ENCODE measurements at places on chromosomes 12 and 14.

GRCh38 chr14:53758141-53758540 is 198.5 kb downstream of the BMP4 start:
- no peak for DNase-seq
- H3K27me3 ChIP-seq: no peaks in the 10 kb centered on the region
- no peaks in the 10 kb centered on the region for H3K4me1 ChIP-seq
- H3K4me3 ChIP-seq: no peak overlapping the region
- H3K36me3 ChIP-seq: no peaks in the 10 kb centered on the region
- H3K27ac ChIP-seq: no peak overlapping the region

GRCh38 chr14:89746654-89747053 is 207.9 kb downstream of the EFCAB11 start:
- no peaks in the 10 kb centered on the region for H3K27me3 ChIP-seq
- H3K36me3 ChIP-seq: no peaks in the 10 kb centered on the region
- H3K4me1 ChIP-seq: no peaks in the 10 kb centered on the region
- H3K4me3 ChIP-seq: no peak overlapping the region
- DNase-seq: no peak
- no peak overlapping the region for H3K27ac ChIP-seq

- DNase-seq: peak; percentile 42
- H3K27ac ChIP-seq: peak overlapping the region; percentile 100
- peak overlapping the region; percentile 91 for H3K4me3 ChIP-seq
Observed at GRCh38 chr14:35405304-35405996, 901 bp upstream of the NFKBIA start.

DNA sequence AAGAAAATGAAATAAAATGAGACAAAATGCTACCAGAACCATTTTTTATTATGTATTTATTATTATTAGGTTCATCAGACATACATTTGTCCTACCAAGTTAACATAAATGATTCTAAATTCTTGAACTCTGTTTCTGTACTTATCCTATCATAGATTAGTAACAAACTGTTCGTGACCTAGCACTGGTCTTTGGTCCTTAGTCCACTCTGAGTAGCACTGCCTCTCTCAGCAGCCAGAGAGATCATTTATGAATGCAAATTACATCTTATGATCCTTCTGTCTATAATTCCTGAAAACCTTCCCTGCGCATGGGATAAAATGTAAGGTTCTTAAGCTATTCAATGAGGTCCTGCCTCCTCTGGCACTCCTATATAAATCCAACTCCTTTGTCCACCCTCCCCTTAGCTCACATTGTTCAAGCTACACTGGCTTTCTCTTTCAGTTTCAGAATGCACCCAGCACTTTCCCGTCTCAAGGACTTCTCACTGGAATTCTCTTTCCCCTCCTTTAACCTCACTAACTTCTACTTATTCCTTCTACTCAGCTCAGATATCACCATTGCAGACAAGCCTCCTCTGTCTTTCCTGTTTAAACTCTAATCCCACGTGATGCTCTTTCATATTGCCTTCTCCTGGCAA is 17.1 kb downstream of the PDZRN4 start:
- no peaks in the 10 kb centered on the region for H3K27me3 ChIP-seq
- H3K4me1 ChIP-seq: no peaks in the 10 kb centered on the region
- H3K27ac ChIP-seq: no peak overlapping the region
- H3K36me3 ChIP-seq: no peaks in the 10 kb centered on the region
- peak overlapping the region; percentile 37 for H3K4me3 ChIP-seq

DNA sequence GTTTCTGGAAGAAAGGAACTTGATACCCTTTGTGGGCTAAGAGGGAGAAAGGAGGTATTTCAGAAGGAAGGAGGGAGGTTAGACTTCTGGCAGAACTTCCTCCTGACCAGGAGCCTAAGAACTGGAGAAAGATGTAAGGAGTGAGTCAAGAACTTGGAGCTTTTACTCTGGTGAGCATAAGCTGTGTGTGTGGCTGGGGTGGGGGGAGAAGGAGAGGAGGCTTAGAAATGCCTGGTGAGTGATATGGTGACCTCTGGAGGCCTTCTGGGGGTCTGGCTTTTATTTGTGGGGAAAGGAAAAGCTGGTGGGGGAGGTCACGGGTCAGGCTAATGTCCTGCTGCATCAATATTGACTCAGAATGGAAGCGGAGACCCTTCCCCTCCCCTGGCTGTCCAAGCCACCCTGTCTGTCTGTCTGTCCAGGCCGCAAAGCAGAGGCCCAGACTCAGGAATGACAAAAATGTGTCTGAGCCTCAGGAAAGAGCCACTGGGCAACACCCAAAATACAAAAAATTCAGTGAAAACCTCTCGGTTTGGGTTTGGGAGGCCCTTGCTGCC is 4.8 kb downstream of the LRP1 start:
- H3K36me3 ChIP-seq: no peaks in the 10 kb centered on the region
- no peak overlapping the region for H3K4me3 ChIP-seq
- no peak for DNase-seq
- H3K27ac ChIP-seq: peak overlapping the region; percentile 99
- H3K4me1 ChIP-seq: peaks cover 17% of the 10 kb centered on the region
- H3K27me3 ChIP-seq: no peaks in the 10 kb centered on the region

- DNase-seq: no peak
- H3K36me3 ChIP-seq: no peaks in the 10 kb centered on the region
- H3K4me1 ChIP-seq: peaks cover 59% of the 10 kb centered on the region
- peak overlapping the region; percentile 97 for H3K27ac ChIP-seq
- H3K4me3 ChIP-seq: peak overlapping the region; percentile 94
Observed at GRCh38 chr14:55581342-55581771, 1.4 kb downstream of the KTN1 start.

DNA sequence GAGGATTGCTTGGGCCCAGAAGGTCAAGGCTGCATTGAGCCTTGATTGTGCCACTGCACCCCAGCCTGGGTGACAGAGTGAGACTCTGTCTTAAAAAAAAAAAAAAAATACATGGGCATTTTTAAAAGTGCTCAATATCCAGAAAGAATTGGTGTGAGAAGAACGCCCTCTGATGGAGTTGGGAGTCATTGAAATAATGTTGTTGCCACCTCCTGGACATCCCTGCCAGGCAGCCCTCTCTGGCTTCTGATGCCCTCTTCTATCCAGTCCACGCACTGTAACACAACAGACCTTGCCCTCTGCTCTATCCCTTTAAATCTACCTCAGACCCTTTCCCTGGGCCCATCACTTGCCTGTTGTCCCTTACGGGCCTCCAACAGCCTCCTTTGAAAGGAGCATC is 4.9 kb downstream of the PTGDR start:
- peaks cover 21% of the 10 kb centered on the region for H3K4me1 ChIP-seq
- no peak overlapping the region for H3K4me3 ChIP-seq
- DNase-seq: no peak
- no peaks in the 10 kb centered on the region for H3K36me3 ChIP-seq
- H3K27ac ChIP-seq: no peak overlapping the region
- no peaks in the 10 kb centered on the region for H3K27me3 ChIP-seq

GRCh38 chr12:106585521-106586277 is 2.9 kb downstream of the RFX4 start:
- no peak for DNase-seq
- H3K36me3 ChIP-seq: no peaks in the 10 kb centered on the region
- H3K4me3 ChIP-seq: peak overlapping the region; percentile 19

DNA sequence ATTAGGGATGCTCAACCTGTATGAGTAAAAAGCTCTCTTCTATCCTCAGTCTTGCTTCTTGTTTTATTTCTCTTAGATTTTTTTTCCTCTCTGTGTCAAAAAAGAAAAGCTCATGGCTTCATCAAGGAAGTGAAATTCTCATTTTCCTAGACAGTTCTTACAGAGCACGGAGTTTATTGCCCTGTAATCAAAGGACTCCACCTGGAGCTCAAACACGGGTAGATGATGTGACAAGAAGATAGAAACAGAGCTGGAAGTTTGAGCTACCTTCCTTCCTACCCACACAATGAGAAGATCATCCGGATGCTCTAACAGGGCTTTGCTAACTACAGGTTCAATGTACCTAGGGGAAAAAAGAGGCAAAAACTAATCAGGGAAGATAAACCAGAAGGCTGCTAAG is 564.8 kb downstream of the MED13L start:
- DNase-seq: no peak
- H3K4me3 ChIP-seq: no peak overlapping the region
- H3K36me3 ChIP-seq: no peaks in the 10 kb centered on the region
- H3K27me3 ChIP-seq: peaks cover 3% of the 10 kb centered on the region
- no peak overlapping the region for H3K27ac ChIP-seq

DNA sequence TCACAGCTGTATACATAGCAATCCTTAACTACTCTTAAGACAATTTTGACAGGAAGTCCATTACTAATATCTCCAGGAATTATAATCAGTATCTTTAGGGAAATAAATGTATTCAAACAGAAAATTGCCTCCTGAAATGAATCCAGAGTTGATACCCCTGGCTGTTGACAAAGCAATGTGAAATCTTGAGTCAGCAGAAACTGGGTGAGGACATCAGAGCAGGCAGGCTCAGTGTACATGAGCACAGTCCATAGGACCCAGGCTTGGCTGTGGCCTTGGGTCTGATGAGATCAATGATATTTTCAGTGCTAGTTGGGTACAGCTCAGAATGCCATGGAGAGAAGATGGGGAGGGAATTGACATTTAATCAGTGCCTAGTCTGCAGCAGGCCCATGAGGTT is 151.3 kb downstream of the SLC15A4 start:
- no peaks in the 10 kb centered on the region for H3K27me3 ChIP-seq
- H3K27ac ChIP-seq: no peak overlapping the region
- no peak overlapping the region for H3K4me3 ChIP-seq
- H3K36me3 ChIP-seq: no peaks in the 10 kb centered on the region

DNA sequence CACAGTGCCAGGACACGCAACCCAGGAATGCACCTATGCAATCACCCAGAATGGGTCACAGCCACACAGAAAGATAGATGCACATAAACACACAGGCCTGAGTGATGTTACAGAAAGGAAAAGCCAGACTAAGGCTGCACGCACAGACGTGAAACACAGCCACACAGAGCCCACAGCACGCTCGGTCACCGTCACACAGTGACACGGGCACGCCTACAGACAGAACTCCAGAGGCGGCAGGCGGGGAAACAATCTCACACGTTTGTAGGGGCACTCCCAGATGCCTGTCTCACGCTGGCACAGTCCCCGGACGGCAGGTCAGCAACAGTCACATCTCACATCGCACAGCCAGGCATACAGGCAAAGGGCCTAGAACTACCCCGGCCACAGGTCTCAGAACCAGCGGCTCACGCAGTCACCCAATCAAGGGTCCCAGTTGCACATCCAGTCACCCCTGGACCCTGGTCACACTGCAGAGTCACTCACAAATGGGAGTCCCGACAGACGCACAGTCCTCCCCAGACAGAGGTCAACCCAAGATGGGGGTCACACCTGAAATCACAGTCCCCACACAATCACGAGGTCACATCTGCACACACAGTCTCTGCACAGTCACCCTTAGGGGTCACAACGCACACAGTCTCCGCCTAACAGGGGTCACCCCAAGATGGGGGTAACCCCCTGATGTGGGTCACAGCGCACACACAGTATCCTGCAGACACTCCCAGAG is 790 bp downstream of the SSH1 start:
- H3K36me3 ChIP-seq: no peaks in the 10 kb centered on the region
- DNase-seq: peak; percentile 87
- H3K4me3 ChIP-seq: peak overlapping the region; percentile 94
- H3K4me1 ChIP-seq: peaks cover 72% of the 10 kb centered on the region
- H3K27ac ChIP-seq: peak overlapping the region; percentile 99
- no peaks in the 10 kb centered on the region for H3K27me3 ChIP-seq

GRCh38 chr14:94345344-94346064 is 22.4 kb upstream of the SERPINA6 start:
- H3K27ac ChIP-seq: no peak overlapping the region
- no peak overlapping the region for H3K4me3 ChIP-seq
- DNase-seq: no peak
- no peaks in the 10 kb centered on the region for H3K36me3 ChIP-seq

DNA sequence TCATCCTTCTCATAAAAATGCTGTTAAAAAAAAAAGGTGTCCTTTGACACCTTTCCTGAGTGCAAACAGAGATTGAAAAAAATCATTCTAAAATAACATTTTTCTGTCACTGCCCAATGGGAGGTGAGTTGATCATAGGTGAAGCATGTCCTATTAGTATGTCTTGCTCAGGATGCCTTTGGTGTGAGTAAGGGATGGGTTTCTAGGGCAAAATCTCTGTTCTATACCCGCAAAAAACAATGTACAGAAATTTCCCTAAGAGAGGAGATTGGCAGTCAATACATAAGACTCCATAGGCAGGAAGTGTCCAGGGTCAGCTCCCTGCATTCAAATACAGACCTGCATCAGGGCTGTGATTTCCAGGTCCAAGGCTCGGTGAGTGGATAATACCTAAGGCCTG is 195.2 kb downstream of the DAD1 start:
- no peak overlapping the region for H3K4me3 ChIP-seq
- H3K27me3 ChIP-seq: no peaks in the 10 kb centered on the region
- DNase-seq: no peak

GRCh38 chr14:92470811-92471210 is 42.8 kb upstream of the RIN3 start:
- no peak for DNase-seq
- H3K4me3 ChIP-seq: no peak overlapping the region
- no peaks in the 10 kb centered on the region for H3K27me3 ChIP-seq
- H3K27ac ChIP-seq: no peak overlapping the region

DNA sequence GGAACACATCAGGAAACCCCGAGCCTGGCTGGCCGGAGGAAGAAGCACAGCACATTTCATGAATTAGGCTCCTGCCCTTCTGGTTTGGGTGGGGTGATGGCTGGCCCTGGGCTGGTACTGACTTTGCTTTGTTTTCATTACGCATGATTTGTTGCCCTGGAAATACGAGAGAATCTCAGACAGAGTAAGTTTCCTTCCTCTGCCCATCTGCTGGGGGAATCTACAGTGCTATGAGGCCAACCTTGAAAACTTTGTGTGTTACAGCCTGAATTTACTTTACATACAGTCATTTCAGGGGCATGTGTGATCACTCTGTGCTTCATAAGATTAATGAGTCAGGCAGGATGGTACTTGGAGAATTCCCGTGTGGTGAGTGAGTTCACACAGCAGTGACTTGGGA is 20.5 kb upstream of the SLC5A8 start:
- H3K27ac ChIP-seq: no peak overlapping the region
- no peaks in the 10 kb centered on the region for H3K36me3 ChIP-seq
- H3K4me1 ChIP-seq: no peaks in the 10 kb centered on the region
- no peak for DNase-seq
- H3K27me3 ChIP-seq: no peaks in the 10 kb centered on the region

- H3K4me3 ChIP-seq: no peak overlapping the region
- no peaks in the 10 kb centered on the region for H3K27me3 ChIP-seq
- no peaks in the 10 kb centered on the region for H3K36me3 ChIP-seq
- peaks cover 31% of the 10 kb centered on the region for H3K4me1 ChIP-seq
Observed at GRCh38 chr12:104602896-104603295, 146.1 kb downstream of the CHST11 start.

GRCh38 chr12:53713516-53713915 is 13.7 kb downstream of the CALCOCO1 start:
- H3K36me3 ChIP-seq: peaks cover 71% of the 10 kb centered on the region
- DNase-seq: no peak
- peaks cover 12% of the 10 kb centered on the region for H3K4me1 ChIP-seq
- no peak overlapping the region for H3K27ac ChIP-seq
- H3K4me3 ChIP-seq: no peak overlapping the region

DNA sequence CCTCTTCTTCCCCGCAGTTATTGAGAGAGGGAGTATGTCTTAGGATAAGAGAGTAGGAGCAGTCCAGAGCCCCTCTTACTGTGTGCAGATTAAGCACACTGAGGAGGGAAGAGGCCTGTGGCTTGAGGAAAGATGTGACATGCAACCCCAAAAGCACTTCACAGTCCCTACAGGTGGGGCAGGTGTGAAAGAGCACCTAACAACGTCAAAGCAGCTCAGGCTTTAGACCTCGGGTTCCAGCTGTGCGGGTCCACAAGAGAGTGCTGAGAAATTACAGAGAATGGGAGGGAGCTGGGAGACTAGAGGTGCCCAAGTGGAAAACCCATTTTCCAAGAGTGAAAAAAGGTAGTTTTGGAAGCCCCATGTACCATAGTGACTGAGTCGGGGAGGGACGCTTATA is 127.6 kb downstream of the SLC25A47 start:
- H3K36me3 ChIP-seq: no peaks in the 10 kb centered on the region
- no peak for DNase-seq
- no peak overlapping the region for H3K27ac ChIP-seq
- H3K4me3 ChIP-seq: no peak overlapping the region
